NCI-H1105 (cell line): ENCODE measurements at places on chromosomes 2 and 18.

DNA sequence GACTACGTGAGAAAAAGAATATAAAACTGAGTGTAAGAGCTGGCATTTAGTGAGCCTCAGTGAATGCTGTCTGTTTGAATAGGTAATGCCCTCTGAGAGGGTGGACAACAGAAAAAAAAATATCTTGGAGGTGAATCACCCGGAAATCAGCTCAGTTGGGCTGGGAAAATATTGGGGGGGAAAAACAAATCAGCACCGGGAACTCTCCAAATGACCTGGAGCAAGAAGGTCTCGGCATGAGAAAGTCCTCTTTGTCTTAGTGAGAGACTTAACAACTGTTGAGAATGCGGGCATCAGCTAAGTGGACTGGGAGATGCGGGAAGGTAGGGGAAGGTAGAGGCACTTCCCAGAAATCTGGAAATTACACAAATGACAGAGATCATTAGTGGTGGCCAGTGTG, 109.4 kb upstream of the POU3F3 start:
- no peak for DNase-seq

DNA sequence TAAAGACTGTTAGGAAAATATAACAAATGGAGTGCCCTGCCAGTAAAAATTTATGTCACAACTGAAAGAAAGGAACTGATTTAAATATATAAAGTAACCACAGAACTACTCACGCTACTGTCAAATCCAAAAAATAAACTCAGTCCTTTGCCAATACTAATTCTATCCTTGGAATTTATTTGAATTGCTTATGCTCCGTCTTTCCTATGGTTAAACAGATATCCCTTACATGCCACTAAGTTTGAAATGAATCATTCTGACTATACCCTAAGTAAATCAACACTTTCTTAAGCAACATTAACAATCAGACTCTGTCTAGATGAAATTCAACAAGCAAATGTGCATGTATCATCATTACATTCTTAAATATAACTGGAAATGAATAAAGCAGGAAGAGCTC, 9.8 kb downstream of the HNRNPLL start:
- DNase-seq = no peak

DNA sequence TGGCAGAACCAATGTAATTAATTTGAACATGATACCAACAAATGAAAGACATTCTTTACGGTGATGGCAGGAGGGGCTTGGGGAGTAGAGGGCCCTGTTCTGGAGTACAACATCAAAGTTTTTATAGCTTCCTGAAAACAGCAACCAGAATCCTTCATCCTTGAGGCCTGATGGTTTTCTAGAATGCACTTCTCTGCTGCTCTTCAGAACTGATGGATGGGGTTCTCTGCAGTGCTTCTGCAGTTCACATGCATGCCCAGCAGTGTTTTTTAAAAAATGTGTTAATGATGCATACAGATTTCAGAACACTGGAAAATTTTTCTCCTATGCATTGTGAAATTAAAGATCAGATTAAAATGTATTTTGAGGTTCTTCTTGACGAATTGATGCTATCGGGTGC, 2.5 kb downstream of the LTBP1 start:
- no peak for DNase-seq

GRCh38 chr2:236054125-236054524, 114.1 kb downstream of the GBX2 start:
- no peak for DNase-seq

DNA sequence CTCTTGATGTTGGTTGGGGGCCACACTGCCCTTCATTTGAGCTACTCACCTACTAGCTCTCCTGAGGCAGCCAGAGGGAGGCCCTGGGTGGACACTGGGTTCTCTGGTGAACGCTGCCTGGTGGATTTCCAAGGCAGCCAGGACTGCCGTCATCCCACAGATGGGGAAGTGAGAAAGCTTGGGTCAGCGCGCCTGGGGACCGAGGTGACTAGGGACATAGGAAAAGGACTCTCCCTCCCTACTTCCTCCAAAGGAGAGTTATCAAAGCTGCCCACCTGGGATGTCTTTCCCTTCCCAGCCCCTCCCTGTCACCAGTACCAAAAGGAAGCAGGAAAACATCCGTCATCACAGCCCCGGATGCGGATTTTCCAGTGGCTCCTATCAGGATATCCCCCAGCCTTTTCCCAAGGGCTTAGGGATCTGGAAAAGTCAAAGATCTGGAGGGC, 3.8 kb upstream of the SEMA4C start:
- DNase-seq = no peak

DNA sequence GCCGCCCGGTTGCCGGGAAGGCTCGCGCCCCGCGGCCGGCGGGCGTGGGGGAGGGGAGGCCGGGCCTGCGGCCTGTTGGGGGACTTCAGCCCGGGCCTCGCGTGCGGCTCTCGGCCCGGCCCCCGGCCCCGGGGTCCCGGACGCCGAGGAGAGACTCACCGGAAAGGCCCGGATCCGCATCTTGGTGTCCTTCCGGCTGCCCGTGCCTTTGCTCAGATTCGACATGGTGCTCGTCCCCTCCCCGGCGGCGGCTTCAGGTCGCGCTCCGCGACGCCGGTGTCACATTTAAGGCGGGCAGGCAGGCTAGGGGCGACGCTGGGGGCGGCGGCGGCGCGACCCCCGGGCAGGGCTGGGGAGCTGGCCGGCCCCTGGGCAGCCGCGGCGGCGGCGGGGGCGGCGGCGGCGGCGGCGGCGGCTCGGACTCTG, 365 bp downstream of the CUL3 start:
- peak; percentile 16 for DNase-seq

GRCh38 chr2:158460632-158461297, 4.0 kb downstream of the PKP4 start:
- DNase-seq = no peak
